ENCODE measurements at places on chromosomes 2 and 18.

DNA sequence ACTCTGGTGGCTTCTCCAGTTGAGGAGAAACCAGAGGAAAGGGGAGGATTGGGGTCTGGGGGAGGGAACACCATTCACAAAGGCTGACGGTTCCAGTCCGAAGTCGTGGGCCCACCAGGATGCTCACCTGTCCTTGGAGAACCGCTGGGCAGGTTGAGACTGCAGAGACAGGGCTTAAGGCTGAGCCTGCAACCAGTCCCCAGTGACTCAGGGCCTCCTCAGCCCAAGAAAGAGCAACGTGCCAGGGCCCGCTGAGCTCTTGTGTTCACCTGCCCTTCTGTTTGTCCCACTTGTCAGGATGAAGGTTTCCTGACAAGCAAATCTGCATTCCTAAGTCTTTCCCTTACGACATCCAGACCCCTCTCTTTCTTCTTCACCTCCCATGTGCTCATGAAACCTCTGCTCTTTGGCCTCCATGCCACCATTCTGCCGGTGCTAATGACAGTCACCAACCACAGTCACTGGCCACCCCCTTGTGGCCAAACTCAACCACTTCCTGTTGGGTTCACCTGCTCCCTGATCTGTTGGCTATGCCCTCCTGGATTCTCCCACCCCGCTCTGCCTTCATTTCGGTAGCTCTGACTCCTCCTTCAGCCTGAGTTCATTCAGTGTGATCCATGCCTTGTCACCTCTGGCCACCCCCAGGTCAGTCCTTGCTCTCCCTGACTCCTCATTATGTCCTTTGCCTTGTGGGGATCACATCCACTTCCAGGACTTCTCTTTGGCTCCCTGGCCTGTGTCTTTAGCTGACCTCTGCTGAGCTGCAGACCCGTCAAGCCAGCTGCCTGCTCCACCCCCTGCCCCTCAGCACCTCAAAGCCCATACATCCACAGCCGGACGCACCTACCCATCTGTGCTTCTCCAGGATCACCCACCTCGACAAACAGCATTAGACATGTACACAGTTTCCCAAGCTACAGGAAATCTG is 17.6 kb downstream of the EMX1 start:
- no peak for DNase-seq

DNA sequence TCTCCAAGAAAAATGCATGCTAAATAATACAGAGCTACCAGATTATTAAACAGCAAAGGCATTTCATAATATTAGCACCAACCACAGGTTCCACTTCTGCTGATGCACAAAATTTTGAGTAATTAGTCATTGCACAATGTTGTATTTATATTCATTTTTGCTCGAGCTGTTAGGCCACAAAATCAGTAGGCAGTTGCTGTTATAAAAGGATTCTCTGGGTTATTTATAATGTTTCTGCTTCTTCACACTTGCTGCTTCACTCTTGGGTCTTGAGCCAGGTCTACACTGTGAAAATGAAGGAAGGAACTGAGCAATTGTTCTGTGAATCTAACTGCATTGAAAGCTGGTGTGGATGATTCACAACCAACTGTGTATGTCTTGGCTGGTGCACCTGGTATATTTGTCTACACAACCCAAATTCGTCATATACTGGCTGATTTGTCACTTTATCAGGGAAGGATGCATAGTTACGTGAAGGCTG is 38.3 kb downstream of the MRPL33 start:
- peak; percentile 80 for DNase-seq

GRCh38 chr2:96527286-96528005 is 9.1 kb upstream of the ARID5A start:
- peak; percentile 37 for DNase-seq

DNA sequence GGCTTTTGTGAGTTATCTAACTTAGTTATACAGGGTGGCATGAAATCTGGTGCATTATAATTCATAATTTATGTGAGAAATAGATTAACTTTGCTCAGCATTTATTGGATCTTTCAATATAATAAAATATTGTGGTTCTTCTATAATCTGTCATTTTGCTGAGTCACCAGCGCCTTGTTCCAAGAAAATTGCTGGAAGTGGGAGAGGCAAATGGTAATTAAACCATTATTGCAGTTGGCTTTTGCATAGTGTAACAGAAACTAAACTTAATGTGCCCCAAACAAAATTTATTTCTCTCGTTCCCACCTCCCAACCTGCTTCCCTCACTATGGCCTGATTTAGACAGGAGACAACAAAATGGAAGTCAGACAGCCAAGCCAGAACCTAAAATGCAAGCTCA is 146.3 kb downstream of the GALR1 start:
- DNase-seq: no peak

- no peak for DNase-seq
These were observed 30.7 kb upstream of the PIEZO2 start for GRCh38 chr18:11179959-11180519.

- DNase-seq: no peak
These were observed 67.9 kb downstream of the POLR1A start for GRCh38 chr2:86037795-86038192.

DNA sequence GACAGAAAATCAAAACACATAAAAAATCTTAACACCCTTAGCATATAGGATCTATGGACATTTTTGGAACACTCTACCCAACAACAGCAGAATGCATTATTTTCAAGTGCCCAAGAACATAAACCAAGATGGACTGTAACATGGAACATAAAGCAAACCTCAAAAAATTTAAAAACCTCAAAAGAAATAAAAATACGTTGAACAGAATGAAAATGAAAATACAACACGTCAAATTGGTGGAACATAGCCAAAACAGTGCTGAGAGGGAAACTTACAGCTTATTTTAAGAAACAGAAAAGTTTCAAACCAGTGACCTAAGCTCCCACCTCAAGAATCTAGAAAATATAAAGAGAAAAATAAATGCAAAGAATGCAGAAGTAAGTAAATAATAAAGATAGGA is 58.3 kb upstream of the BCL2L11 start:
- DNase-seq: no peak

DNA sequence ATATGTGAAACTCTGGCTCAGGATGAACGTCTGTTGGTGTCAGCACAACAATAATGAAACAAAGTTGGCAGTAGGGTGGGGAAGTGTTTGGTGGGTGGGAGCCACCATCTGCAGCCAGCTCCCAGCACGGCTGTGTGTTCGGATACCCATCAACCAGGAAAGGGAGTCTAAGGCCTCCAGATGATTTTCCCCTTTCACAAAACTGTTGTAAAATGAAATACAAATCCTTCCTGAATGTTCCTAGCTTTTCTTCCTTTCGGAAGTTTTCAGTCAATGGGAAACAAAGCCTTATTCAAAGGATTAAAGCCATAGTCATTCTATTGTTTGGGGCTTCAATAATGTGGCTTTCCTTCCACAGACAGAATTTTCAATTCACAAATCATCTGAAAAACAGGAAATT is 14.5 kb upstream of the DARS1 start:
- no peak for DNase-seq

DNA sequence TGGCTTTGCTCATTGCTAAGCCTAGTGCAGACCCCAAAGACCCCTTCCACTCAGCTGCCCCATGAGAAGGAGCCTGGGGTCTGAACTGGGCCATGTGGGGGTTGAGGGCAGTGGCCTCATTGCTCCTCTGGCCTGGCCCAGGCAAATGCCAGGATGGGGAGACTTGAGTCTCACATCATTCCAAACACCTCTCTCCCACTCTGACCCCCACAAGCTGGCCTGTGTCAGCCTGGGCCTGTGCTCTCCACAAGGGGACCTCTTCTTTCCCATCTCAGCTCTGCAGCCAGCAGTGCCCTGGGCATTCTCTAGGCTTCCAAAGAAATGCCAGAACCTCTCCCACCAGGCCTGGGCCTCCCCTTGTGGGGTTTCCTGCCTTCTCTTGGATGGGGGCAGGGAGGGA is 45.8 kb upstream of the OTOF start:
- DNase-seq: no peak

DNA sequence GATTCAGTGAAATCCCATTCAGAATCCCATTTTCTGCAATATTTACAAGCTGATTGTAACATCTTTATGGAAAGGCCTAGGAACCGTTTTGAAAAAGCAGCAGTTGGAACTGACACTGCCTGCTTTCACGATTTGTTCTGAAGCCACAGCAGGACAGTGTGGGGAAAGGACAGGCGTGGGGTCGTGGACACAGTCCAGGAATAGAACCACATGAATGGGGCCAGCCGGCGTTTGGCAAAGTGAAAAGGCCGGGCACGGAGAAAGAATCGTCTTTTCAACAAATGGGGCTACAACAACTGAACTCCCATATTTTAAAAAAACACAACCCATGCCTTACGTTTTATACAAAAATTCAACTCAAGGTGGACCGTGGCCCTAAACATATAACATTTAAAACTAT is 69.8 kb downstream of the SLC66A2 start:
- DNase-seq: no peak

Measured in EL (cell line).